ENCODE measurements at places on chromosomes 3 and 15.

DNA sequence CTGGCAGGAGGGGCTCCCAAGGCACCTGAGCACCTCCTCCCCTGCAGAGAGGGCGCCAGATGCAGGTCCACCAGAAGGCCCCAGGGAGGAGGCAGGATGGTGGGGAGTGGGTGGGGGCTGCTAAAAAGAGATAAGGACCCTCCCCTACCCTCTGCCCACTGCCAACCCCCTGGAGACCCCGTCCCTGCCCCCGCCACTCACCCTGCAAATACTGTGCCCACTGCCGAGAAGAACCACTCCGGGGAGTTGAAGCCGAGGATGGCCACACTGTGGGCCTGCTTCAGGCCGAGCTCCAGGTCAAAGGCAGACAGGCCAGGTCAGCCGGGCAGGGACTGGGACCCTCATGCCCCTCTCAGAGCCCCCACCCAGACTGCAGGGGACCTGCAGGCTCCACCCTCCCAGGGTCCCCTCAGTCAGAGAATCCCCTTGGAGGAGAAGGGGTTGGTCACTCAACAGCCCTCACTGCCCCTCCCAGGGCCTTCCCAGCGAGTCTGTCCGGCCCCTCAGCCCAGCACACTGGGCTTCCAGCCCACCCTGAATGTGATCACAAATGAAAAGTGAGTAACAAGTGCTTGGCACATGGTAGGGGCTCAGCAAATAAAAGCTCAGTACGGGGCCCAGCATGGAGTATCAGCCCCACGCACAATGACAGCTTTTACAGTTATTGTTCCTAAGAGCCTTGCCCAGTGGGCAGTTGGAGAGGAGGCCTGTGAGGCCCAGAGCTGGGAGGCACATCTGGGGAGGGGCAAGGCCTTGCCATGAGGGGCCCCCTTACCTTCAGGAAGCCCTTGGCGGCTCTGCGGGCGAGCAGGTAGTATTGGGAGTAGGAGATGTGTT lies 40.4 kb downstream of the ACSBG1 start:
- DNase-seq: no peak

GRCh38 chr15:99122831-99123712 lies 18.2 kb downstream of the SYNM start:
- no peak for DNase-seq

DNA sequence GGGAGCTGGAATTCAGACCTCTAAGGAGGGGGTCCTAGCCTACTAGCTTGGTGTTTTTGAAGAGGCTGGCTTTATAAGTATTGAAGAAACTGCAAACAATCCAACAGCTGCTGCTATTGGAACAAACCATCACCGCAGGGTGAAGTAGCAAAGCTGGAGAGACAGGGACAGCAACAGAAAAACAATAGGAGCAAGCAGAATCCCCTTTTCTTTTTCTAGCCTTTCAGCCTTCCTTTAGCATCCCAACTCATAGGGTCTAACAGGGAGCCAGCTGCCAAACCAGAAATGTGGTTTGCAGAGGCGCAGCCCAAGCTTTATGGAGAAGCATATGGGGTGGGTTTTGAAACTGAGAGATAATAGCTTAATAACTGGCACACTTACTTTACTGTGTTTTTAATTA lies 106.2 kb upstream of the CHMP2B start:
- DNase-seq: no peak

DNA sequence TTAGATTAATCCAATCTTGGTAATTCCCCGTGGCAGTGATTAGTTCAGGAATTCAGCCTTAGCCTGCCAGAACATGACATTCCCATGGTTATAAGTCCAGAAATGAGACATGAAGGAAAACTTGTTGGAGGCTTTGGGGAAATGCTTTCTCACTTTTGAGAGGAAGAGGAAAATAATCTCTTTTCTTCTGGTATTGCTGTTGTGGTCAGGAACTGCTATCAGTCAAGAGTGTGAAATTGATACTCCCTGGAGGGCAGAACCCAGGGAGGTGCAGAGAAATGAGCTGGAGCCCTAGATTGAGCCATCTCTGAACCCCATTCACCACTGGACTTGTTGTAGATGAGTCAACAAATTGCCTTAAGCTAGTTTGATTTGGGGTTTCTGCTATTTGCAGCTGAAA lies 38.6 kb upstream of the APH1B start:
- peak; percentile 75 for DNase-seq

- DNase-seq: no peak
Measured at GRCh38 chr3:85535517-85535916, 576.7 kb downstream of the CADM2 start.

DNA sequence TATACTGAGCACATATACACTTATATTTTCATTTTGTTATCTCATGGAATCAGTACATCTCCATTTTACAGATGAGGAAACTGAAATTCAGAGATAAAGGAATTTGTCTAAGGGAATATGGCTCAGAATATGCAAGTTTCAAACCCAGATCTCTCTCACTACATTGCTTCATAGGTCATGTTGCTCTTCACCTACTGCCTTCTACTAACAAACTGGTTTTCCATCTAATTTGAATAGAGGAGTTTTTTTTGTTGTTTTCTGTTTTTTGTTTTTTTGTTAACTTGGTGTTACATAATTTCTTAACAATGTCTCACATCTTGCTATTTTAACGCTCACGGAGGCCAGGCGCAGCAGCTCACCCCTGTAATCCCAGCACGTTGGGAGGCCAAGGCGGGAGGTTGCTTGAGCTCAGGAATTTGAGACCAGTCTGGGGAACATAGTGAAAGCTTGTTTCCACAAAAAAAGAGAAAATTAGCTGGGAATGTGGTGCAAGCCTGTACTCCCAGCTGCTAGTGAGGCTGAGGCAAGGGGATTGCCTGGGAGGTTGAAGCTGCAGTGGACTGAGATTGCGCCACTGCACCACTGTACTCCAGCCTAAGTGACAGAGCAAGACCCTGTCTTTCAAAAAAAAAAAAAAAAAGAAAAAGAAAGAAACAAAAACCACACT lies 37.0 kb downstream of the FMN1 start:
- DNase-seq: no peak

- DNase-seq: no peak
Measured at GRCh38 chr3:158845765-158846350, 44.0 kb downstream of the MFSD1 start.

DNA sequence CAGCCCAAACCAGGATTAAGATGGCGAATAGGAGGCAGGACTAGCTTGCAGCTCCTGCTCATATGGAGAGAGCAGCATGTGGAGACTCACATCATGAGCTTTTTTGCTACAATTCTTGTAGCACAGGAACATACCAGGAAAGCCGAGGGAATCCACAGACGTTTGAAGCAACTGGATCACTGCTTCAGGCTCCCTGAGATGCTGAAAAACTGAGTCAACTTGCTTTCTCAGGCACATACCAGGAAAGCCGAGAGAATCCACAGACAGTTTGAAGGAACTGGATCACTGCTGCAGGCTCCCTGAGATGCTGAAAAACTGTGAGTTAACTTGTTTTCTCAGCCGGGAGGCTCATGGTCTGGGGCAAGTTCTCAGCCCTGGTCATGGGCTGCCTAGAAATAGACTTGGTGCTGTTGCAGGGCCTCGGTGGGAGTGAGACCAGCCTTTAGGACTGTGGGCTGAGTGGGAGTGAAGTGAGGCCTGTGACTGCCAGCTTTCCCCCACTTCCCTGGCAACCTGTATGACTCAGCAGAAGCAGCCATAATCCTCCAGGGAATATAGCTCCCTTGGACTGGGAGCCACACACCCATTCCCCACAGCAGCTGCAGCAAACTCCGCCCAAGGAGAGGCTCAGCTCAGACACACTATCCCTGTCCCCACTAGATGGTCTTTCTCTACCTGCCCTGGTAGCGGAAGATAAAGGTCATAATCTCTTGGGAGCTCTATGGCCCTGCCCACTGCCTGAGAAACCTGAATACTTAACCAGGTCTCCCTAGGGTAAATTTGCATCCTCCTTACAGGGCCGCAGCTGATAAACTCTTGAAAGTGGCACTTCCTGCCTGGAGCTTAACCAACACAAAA lies 51.9 kb upstream of the PFN2 start:
- DNase-seq: no peak

Data from fibroblast of skin of left biceps (primary cell).